ENCODE measurements at places on chromosomes 4 and X.
A peak's percentile ranks its signal among the peaks of the same experiment; 100 is the strongest.

GRCh38 chr4:68476191-68476590 is 28.9 kb downstream of the TMPRSS11E start:
- peak; percentile 25 for DNase-seq

DNA sequence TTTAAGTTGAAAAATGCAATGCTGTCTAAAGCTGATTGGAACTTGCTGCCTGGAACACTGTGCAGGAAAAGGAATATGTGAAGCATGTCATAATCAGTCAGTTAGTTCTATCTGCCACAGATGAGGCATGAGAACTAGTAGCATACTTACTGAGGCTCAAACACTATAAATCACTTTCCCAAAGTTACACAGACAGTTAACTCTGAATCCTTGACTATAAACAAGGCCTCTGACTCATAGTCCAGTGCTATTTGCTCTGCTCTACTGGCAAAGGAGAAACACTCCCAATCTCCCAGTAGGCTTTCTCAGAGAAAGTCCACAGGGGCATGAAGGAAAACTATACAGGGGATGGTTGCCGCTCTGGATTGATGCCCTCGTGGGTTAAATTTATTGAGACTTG is 2078.4 kb upstream of the TENM3 start:
- DNase-seq, result no peak

DNA sequence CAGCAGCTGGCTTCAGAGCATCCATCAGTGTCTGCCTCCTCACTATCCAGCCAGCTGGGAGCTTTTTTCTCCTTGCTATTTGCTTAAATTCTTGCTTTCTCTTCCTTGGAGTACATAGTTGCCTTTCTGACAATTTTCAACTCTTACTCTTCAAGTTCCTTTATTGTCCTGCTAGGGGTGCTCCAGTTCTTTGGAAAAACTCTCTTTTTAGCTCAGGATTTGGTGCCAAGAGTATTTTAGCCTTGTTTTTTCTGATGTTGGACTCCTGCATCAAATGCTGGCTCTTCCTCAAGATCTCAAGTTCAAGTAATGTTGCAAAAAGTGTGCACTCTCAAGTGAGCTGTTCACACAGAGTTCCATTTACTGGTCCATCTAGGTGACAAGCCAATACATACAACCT is 126.4 kb downstream of the KDR start:
- peak; percentile 4 for DNase-seq

DNA sequence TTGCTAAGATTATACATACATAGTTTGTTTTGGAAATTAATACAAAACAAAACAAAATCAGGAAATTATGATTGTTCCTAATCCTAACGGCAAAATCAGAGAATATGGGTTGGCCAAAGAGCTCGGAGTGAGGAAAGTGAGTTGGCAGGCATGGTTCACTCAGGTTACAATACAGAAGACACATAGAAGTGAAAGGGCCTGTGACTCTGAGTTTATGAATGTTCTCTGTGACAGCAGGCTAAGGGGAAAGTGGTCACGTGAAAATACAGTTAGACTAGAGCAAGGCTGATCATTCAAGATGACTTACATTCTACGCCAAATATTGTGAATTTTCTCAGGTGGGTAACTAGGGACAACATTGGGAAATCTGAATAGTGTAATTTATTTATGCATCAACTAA is 1001.3 kb downstream of the CCSER1 start:
- no peak for DNase-seq

- no peak for DNase-seq
Measured at GRCh38 chr4:176306837-176307665, 12.7 kb upstream of the SPCS3 start.

- DNase-seq, result peak; percentile 10
Measured at GRCh38 chrX:69424161-69424560, 80.0 kb upstream of the NALF2 start.

DNA sequence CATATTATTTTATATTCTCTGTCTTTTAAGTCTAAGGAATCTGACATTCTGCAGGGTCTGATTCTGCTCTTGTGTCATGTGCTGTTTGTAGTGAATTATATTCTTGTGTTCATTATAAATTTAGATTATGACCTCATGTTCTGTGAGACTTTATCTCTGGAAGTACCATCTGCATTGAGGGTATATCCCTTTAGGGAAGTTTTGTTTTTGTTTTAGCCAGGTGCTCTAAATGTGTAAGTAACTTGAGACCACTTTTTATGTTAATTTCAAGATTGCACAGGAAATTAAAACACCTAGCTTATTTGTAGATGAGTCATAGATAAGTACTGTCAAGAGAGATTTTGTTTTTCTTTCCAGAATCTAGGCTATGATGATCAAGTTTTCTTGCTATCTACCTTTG is 35.0 kb upstream of the DKK2 start:
- DNase-seq, result no peak

GRCh38 chr4:111274486-111274885 is 651.6 kb upstream of the PITX2 start:
- DNase-seq, result peak; percentile 56

- no peak for DNase-seq
Measured at GRCh38 chrX:136291824-136292223, 8.9 kb upstream of the ADGRG4 start.

GRCh38 chrX:4850312-4850711 is 1136.9 kb upstream of the PRKX start:
- DNase-seq, result no peak

DNA sequence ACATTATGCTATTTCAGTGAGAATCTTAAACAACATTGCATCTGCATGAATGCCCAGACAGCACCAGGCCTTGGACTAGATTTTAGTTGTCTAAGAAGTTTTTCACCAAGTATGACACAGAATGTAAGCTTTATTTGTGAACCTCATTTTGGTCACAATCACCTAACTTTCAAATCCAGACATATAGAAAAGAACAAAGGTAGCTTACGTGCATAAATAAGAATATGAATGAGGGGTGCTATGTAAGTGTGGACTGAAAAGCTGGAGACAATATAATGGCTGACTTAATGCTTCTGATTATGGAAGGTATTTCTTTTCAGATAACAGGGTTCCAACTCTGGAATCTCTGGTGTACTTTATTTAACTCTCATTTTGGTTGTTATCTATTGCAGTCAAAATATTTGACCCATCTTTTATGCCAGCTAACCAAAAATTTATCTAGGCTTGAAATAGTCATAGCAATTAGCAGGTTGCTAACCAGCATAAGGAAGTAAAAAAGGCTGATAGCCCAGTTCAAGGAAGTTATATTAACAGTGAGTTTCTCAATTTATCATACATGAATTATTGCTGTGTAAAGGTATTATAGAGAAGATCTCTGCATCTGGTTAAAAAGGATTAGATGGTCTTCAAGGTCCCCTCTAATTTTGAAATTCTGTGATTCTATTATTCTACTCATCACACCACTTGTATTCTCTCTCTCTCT is 36.5 kb downstream of the SLC7A11 start:
- DNase-seq, result no peak

DNA sequence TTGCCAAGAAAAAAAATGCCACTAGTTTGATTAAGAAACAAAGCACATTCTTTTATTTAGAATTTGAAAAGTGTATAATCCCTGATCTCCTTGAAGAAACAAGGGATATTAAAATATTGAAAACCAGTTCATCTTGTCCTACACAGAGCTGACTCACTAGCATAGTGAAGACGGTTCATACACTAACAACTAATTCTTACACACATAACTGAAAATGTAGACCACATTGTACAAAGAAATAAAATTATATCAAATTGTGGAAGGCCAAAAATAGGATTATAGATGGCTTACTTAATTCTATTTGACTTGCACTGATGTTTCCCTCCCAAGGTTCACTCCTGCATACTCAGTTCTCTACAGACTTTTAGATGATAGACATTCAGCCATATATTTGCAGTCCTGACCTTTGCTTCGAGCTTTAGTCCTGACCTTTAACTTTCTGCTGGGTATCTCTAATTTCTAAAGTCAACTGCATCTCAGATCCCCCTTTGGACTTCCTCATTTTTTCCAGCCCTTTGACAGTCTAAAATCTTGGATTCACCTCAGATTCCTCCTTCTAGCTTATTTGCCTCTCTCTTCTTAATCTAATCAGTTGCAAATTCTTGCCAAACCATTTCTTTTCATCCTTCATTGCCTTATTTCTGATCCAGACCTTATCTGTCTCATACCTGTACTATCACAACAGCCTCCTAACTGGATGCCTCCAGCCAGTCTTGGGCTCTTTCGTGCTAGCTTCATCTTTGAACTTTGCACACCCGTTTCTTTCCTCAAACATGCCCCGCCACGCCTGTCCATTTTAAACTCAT is 4.5 kb upstream of the WWC2 start:
- no peak for DNase-seq

DNA sequence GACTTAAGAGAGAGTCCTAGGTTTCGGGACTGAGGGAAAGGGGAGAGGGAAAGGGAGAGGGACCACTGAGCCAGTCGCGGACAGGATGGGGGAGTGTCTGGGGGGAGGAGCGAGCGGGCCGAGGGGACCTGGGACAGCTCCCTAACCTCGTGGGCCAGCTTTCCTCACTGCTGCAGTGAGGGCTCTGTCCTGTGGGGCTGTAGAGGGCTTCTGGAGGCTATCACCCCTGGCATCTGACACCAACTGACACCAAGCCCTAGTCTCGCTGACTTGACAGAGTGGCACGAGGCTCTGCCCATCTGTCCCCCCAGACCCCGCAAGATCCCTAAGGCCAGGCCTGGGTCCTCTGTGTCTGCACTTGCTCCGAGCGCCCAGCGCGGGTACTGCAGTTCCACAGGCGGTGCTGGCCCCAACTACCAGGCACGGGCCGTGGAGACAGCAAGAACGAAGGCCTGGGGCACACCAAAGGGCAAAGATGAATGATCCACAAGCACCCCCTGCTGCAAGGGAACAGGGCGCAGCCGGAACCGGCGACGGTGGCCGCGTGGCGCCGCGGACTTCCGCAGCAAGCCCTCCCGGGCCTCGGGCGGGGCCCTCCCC is 465 bp downstream of the HAUS7 start:
- DNase-seq, result peak; percentile 54

GRCh38 chrX:47209508-47210238 is 8.8 kb upstream of the CDK16 start:
- no peak for DNase-seq

DNA sequence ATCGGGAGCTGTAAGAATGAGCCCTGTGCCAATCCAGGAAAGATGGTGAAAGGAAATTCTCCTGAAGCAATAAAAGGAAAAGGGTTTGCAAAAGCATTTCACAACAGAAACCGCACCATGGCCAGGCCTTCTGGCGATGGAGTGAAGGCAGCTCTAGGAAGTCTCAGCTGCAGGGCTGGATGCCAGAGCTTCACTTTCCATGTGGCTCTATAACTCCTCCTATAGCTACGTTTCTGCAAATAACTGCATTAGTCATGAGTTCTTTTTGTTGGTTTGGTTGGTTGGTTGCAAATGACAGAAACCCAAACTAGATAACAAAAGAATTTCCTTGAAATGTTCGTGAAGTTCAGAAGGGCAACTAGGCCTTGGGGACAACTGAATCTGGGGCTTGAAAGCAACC is 84.6 kb downstream of the RELL1 start:
- DNase-seq, result peak; percentile 66

GRCh38 chr4:4941751-4942150 is 77.5 kb downstream of the CYTL1 start:
- DNase-seq, result no peak

GRCh38 chrX:10401239-10401638 is 219.1 kb downstream of the MID1 start:
- DNase-seq, result no peak

DNA sequence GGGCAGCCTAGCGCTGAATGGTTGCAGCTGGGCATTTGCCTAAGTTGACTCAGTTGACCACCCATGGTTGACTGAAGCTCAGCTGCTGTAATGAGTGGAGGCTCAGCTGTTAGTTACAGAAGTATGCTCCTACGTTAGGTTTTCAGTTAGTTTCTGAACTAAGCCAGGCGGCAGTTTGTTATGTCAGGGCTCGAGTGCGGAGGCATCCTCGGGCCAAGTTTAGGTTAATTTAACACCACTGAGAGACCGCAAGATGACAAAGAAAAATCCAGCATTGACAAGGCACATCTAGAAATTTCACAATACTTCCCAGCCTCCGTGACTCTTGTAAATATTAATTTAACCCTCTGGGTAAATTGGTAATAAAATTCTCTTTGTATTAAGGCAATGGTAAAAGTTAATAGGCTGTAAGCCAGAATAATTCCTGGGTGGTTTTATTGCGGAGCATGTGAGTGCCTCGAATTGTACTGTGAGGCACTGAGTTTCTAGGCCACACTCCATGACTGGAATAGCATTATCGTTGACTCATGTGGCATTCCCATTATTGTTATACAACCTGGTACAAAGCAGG is 33.1 kb upstream of the CDKN2AIP start:
- peak; percentile 58 for DNase-seq
